RPMI7951 (cell line): ENCODE measurements at places on chromosomes 13 and 19. TPM values are rescaled to one million over a fixed set of nuclear protein-coding genes. Genes with fewer than 3 reads are reported as not detected.

The CLDND2 gene
- total RNA-seq: 1.2 TPM in 1 of 2 replicates, not detected in the other

The CRB3 gene
- not detected in 2 replicates for total RNA-seq

The ERICH4 gene
- total RNA-seq: not detected in 2 replicates

The ZNF607 gene
- 2.8 and 3.3 TPM in 2 replicates for total RNA-seq

The OR7D4 gene
- not detected in 2 replicates for total RNA-seq

The S1PR2 gene
- 4.7 and 4.9 TPM in 2 replicates for total RNA-seq

GRCh38 chr13:108853031-108853430 is 223.6 kb downstream of the MYO16 start:
- no peak for DNase-seq

DNA sequence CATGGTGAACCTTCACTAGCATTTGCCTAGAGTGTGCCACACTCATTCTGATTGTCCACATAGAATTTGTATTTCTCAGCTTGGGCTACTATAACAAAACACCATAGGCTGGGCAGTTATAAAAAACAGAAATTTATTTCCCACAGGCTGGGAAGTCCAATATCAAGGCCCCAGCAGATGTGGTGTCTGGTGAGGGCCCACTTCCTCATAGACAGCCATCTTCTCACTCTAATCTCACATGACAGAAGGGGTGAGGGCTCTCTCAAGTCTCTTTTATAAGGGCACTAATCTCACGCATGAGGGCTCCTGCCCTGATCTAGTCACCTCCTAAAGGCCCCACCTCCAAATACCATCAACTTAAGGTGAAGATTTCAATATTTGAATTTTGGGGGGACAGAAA is 53.6 kb downstream of the LRRC63 start:
- DNase-seq: no peak

DNA sequence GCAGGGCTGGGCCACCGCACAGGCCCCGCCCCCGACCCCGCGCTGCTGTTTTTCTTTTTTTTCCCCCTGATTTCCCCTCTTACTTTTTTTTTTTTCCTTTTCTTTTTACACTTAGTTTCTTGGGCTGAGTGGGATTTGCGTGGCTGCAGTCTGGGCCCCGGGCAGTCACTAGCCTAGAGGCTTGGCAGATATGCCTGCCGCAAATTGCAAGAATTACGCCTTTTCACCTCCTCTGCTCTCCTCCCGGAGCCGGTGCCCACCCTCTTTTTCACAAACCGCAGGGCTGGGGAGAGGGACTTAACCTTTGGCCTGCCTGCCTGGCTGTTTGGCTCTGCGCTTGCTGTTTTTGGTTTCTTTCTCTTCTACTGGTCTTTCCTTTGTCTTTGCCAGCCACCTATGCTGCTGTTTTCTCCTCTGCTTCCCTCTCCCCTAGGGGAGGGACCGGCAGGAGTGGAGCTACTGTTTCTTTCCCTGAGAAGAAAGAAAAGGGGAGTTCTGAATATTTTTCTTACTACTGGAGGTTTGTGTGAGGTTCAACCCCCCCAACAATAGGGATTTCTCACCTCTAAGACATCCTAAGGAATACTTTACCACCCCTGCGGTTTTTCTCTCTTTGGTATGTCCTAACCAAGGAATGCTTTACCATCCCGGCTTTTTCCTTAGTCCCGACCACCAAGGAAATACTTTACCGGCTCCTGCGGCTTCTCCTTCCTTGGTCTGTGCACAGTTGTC is 11.0 kb downstream of the ZNF552 start:
- DNase-seq: peak; percentile 82

GRCh38 chr19:53877361-53877766 is 4.6 kb upstream of the PRKCG start:
- DNase-seq: no peak
